Kidney tubule cell (primary cell): ENCODE measurements at places on chromosomes 13 and 19.
A peak's percentile ranks its signal among the peaks of the same experiment; 100 is the strongest.

GRCh38 chr19:16608290-16608739 lies 19.7 kb downstream of the MED26 start:
- DNase-seq = peak; percentile 33

- DNase-seq = no peak
These were observed 14.2 kb downstream of the HPN start for GRCh38 chr19:35055715-35056179.

DNA sequence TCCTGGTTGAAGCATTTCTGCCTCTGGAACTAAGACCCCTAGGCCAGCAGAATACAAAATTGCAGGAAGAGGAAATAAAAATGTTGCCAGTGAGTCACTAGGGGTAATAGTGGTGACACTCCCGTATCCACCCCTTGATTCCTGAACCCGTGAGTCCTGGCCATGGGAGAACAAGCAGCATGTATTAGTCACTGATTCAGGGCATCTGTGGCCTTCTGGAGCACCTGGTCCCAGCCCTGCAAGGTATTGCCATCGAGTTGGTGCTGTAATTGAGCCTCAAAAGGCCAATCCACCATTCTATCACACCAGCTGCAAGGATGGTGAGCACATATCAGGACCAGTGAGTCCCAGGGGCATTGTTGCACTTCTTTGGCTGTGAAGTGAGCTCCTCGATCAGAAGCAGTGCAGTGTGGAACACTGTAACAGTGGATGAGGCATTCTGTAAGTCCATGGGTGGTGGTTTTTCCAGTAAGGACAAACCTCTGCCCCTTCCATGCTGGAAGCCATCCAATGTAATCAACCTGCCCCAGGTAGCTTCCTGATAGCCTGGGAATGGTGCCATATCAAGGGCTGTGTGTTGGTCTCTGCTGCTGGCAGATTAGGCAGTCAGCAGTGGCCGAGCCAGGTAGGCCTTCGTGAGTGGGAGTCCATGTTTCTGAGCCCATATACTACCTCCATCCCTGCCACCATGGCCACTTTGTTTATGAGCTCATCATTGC lies 39.6 kb downstream of the C1QTNF9 start:
- DNase-seq = peak; percentile 93

GRCh38 chr19:36014012-36014924 lies at the start of gene ALKBH6:
ALKBH6 (minus strand) TSS chr19:36014213; CDS start chr19:36013397, 816 bp downstream.
- DNase-seq = peak; percentile 99

GRCh38 chr13:74316547-74316946 lies 182.3 kb upstream of the KLF12 start:
- no peak for DNase-seq

DNA sequence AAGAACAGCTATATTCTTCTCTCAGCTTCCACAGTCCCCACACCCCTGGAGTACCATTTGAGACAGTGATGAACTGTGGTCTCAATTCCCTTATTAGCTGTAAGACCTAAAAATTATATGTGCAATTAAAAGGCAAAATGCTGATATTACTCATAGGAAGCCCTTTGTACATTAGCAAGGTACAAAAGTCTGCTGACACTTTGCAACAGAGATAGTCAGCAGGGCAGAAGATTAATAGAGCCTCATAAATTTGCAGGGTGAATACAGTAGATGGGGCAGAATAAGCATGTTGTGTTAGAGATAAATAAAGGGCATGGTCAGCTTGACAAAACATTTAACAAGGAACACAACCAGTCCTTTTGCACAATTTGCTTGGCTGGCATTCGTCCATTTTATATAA lies 210.0 kb upstream of the OBI1 start:
- DNase-seq = no peak
